ENCODE measurements at places on chromosomes 12 and 14.
A peak's percentile ranks its signal among the peaks of the same experiment; 100 is the strongest.

GRCh38 chr12:19964549-19964948 is 403.8 kb upstream of the PDE3A start:
- DNase-seq = no peak

- peak; percentile 11 for DNase-seq
Measured at GRCh38 chr12:45669792-45670191, 59.7 kb upstream of the ARID2 start.

- DNase-seq = no peak
Measured at GRCh38 chr12:116201359-116201758, 76.1 kb downstream of the MED13L start.

GRCh38 chr14:91377700-91378652 is 39.6 kb downstream of the CCDC88C start:
- DNase-seq = peak; percentile 75

DNA sequence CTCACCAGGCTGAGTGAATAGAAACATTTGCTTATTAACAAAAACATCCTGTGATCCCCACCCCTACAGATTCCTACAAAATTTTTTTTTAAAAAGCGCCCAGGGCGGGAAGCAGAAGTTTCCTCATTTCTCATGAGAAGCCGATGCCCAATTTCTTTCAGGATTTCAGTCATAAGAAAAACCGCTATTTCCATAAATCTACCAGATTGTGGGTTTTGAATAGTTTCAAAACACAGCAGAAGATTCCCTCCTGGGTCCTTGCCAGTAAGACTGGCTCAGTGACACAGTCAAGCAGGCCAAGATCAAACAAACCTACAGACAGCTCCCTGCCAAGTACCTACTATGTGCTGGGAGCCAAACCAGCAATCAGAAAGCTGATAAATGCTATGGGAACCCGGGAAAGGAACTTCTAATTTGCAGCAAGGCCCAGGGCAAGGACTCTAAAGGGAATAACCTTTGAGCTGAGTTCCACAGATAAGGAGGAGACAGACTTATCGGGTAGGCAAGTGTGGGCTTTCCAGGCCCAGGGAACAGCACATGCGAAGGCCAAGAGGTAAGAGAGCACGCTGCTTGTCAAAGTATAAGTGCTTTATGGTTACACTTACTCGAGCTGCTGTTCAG is 68.7 kb downstream of the CCDC88C start:
- peak; percentile 70 for DNase-seq

DNA sequence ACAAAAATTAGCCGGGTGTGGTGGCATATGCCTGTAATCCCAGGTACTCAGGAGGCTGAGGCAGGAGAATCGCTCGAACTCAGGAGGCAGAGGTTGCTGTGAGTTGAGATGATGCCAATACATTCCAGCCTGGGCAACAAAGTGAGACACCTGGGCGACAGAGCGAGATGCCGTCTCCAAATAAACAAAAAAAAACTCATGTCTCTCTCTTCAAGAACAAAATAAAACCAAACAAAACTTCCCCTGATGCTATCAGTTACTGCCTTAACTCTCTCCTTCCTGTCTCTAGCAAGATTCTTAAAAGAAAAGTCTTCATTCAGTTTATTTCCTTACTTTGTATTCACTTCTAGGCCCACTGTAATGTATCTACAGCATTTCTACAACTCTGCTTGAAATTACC is 20.8 kb downstream of the KLHL28 start:
- no peak for DNase-seq

- no peak for DNase-seq
Measured at GRCh38 chr12:118874698-118875548, 106.4 kb upstream of the SRRM4 start.

- DNase-seq = no peak
Measured at GRCh38 chr12:30308010-30308717, 387.5 kb downstream of the IPO8 start.

DNA sequence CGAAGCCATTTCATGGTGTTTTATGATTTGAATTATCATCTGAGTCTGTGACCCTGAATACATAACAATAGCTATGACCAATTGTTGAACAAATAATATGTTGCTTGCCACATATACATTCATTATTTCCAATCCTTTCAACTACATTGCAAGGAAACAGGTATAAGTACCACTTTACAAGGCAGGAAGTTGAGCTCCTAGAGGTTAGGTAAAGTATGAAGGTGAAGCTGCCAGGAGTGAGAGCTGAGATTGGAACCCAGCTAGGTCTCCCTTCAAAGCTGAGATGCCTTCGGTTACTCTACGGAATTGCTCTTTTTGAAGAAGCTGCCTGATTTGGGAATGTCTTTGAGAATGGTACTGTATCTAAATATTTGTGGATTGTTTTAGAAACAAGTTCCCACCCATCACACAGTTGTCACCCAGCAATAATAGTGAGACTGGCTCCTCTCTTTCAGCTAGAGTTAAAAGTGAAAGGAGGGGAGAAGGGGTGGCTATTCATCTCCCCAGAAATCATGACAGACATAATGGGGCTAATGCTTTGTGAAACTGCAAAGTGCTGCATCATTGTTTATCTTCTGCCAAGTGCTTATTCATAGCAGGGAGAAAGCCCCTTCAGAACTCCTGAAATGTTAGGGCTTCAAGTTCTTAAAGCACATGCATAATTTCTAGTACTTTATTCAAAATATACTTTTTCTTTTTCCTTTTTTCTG is 75.9 kb upstream of the AMIGO2 start:
- peak; percentile 41 for DNase-seq

- DNase-seq = no peak
Measured at GRCh38 chr14:69841656-69842055, 37.6 kb upstream of the SMOC1 start.

DNA sequence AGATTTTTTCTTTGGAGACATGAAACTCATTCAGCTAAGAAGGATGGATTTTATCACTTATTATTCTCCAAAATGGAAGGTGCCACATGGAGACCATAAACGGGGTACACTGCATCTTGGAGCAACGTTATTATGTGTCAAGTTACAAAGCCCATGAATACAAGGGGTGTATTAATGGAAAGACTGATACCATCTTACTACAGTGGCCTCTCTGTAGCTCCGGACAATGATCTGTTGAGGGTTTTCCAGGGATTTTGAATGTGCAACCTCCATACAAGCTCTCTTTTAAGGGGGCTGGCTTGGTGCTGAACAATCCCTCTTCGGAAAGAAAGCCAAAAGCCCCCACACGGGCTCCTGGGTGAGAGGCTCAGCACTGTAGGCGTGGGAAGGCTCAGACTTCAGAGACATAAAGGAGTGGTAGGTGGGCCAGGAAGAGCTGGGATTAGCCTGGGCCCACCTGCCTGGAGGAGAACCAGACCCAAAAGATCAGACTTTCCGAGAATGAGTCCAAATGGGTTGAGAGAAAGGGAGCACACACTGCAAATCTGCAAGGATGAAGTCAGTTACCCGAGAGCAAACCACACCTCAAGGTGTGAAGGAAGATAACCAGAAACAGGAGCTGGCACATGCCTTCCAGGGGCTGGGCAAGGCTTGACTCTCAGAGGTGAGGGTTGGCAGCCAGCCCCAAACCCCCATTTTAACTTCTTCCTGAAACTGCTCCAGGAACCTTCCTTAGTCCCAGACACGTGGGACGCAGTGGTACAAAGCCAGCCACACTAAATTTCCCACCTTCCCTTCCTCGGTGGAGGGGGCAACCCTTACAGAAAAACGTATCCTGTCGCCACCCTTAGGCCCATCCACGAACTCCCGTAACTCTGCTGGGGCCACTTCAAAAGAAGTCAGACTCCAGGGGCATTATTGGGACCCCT is 1.5 kb downstream of the VPS37B start:
- DNase-seq = peak; percentile 96

DNA sequence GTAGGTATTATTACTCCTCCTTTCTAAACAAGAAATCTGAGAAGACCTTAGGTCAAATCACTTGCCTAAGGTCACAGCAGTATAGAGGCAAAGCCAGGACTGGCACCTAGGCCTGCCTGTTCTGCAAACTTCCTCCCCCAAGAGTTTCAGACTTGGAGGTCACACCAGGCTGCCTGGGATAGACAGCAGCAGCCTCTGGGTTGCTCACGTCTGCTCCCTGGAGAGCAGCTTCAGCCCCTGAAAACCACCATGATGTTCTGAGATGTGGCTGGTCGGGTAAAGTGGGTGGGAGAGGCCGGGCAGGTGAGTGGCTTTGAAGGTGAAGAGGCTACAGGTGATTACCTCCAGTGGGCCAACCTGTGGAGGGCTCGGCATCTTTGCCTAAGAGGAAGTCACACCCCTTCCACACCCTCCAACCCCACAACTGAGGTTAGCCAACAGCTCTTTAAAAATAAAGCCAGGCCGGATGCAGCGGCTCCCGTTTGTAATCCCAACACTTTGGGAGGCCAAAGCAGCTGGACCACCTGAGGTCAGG is 37.0 kb upstream of the PNMA1 start:
- DNase-seq = no peak

DNA sequence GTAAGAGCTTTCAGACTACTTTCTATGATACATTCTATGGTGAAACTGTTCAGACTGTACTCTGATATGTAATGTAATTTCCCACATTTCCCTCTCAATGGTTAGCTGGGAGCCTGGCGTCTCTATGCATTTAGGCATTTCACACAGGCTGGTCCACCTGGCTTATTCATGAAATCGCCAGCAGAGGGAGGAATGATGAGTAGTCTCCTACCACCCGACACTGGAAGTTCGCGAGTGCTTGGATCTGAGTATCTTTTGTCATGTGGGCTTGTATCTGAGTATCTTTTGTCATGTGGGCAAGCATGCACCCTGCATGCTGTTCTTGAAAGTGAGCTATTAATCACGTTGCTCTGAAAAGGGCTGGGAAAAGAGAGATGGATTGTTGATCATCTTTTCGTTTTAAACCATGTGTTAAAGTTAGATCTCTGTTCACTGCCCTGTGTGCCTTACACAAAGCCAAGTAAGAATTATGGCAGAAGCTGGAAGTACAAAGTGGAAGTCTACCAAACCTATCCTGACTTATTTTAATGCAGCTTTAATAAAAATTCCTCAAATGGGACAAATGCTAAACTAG is 235.0 kb downstream of the ATP23 start:
- peak; percentile 67 for DNase-seq

GRCh38 chr14:68972507-68973218 is 6.4 kb downstream of the ACTN1 start:
- DNase-seq = no peak

- no peak for DNase-seq
Measured at GRCh38 chr12:49684310-49684854, 22.8 kb downstream of the FMNL3 start.

DNA sequence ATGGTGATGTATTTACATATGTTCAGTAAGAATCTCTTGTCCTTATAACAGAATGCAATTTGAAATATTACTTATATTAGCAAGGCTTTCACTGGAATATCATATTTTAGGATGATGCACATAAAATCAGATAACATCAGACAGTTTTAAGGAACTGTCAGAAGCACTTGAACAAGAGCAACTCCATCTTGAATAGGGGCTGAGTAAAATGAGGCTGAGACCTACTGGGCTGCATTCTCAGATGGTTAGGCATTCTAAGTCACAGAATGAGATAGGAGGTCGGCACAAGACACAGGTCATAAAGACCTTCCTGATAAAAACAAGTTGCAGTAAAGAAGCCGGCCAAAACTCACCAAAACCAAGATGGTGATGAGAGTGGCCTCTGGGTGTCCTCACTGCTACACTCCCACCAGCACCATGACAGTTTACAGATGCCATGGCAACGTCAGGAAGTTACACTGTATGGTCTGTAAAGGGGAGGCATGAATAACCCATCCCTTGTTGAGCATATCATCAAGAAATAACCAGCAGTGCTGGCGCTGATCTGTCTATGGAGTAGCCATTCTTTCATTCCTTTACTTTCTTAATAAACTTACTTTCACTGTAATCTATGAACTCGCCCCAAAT is 27.6 kb upstream of the ETV6 start:
- peak; percentile 40 for DNase-seq

DNA sequence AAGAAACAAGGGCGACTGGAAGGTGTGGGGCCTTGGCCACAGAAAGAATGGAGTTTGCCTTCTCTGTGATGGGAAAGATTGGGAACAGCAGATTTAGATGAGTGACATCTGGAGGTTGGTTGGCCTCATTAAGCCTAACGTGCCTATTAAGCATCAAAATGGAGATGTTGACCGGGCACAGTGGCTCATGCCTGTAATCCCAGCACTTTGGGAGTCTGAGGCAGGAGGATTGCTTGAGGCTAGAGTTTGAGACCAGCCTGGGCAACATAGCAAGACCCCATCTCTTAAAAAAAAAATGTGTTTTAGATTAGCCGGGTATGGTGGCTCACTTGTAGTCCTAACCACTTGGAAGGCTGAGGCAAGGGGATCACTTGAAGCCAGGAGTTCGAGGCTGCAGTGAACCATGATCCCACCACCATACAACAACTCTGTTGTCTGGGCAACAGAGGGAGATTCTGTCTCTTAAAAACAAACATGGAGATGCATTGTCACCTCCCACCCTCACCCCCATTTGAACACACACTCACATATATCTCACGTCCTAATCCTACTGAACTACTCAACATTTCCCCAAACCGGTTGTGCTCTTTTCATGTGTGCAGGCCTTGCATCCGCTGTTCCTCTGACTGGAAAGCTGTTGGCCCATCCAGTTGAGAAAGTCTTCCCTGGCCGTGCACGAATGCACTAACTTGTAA is 172.1 kb downstream of the ETV6 start:
- no peak for DNase-seq

- DNase-seq = no peak
Measured at GRCh38 chr12:123748661-123749060, 13.4 kb upstream of the DNAH10 start.

DNA sequence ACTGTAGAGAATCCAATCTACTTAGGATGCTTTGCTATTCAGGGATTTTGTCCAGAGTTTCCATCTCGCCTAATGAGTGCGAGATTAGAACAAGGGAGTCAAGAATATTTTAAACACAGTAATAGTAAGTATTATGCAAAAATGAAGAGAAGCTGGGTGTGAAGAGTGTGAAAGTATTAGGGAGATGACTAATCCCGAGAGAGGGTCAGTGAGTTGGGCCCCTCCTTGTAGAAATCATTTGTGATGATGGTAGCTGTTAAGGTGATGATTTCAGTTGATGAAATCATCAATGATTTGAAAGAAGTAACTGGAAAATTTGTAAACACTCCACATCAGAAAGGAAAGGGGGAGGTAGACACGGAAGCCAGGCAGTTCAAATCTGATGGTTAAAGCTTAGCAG is 478.9 kb upstream of the MGAT4C start:
- no peak for DNase-seq

DNA sequence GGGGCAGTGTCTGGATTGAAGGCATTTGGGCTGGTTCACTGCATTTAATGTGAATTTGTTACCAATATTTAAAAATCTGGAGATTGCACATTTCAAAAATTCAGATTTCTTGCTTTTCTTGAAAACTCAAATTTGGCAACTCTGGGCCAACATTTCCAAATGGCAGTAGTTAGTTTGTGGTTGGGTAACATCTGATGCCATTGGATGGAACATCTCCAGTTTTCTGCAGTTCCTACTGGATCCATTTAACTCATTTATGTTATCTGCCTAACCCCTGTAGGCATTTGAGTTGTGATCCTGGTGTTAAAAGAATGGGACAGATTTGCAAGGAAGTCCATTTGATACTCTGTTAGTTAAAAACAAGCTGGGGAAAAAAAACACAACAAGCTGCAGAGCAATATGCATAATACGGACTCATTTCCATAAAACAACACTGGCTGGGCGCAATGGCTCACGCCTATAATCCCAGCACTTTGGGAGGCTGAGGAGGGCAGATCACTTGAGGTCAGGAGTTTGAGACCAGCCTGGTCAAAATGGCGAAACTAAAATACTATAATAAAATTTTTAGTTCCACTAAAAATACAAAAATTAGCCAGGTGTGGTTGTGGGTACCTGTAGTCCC is 7.9 kb downstream of the EIF2B2 start:
- no peak for DNase-seq

All from hematopoietic multipotent progenitor cell treated with erythropoietin and hydrocortisone succinate and interleukin-3 and kit ligand, for 6 days (in vitro differentiated cells).